ENCODE measurements at places on chromosomes 12 and 14. TPM values are rescaled to one million over a fixed set of nuclear protein-coding genes. Genes with fewer than 3 reads are reported as not detected.

Gene JDP2
- 66.5 TPM for total RNA-seq

Gene EID3
- 9.1 TPM for total RNA-seq

Gene NAV3
- 16.2 TPM for total RNA-seq

Gene ADAM20
- 1.2 TPM for total RNA-seq

Gene NXPH4
- total RNA-seq, result 3.2 TPM

Gene GPR84
- not detected for total RNA-seq

Gene GTF2A1
- total RNA-seq, result 21.6 TPM

- peaks cover 55% of the 10 kb centered on the region for H3K4me1 ChIP-seq
- peak overlapping the region; percentile 92 for H3K27ac ChIP-seq
- no peaks in the 10 kb centered on the region for H3K36me3 ChIP-seq
- DNase-seq, result no peak
- no peak overlapping the region for H3K4me3 ChIP-seq
- H3K27me3 ChIP-seq, result no peaks in the 10 kb centered on the region
Observed at GRCh38 chr14:54686219-54686870, 119.4 kb downstream of the SAMD4A start.

DNA sequence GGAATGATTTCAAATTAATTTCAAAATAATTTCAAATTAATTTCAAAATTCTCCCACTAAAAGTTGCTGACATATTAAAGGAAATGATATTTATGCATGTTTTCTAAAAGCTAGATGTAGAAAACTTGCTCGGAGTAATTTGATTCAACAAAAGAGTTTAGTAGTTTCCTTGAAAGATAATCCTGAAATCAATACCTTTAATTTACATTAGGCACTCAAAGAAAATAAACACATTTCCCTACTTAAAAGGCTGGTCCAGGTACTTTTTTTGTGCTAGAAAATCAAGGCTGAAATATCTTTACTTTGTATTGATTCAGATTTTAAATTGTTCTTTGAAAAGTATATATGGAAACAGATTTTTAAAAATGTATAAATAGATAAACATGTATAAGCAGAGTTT lies 370.5 kb downstream of the RAD51B start:
- H3K4me3 ChIP-seq, result no peak overlapping the region
- no peak overlapping the region for H3K27ac ChIP-seq
- H3K36me3 ChIP-seq, result no peaks in the 10 kb centered on the region
- DNase-seq, result no peak
- no peaks in the 10 kb centered on the region for H3K27me3 ChIP-seq
- H3K4me1 ChIP-seq, result peaks cover 9% of the 10 kb centered on the region

DNA sequence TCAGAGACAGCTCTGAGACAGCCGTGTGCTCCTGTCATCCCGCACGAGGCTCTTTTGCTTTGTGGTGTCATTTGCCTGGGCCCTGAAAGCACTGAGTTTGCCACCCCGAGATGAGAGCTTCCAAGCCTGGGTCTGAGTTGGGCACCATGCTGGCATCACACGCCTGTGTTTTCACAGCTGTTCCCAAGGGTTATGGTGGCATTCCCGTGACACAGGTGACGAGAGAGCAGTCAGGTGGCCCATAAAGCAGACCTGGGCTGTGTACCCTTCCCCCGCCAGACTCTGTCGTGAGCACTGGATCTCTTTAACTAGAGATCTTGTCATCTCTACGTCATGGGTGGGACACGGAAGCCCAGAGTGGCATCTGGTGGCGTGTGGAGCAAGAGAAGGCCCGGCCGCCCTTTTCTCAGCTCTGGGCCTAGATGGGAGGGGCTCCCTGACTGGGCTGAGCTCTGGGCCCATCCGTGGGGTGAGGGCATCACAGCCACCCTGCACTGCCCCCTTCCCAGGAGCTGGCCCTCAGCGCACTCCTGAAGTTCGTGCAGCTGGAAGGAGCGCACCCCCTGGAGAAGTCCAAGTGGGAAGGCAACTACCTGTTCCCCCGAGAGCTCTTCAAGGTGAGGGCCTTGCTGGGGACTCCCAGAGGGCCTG lies 2.6 kb downstream of the NOC4L start:
- H3K27me3 ChIP-seq, result no peaks in the 10 kb centered on the region
- no peak for DNase-seq
- H3K27ac ChIP-seq, result no peak overlapping the region
- H3K36me3 ChIP-seq, result no peaks in the 10 kb centered on the region
- peaks cover 30% of the 10 kb centered on the region for H3K4me1 ChIP-seq
- no peak overlapping the region for H3K4me3 ChIP-seq

GRCh38 chr14:50396631-50397389 lies at the start of gene CDKL1:
Gene CDKL1 (minus strand): TSS chr14:50396881. CDS start chr14:50395868, 1,013 bp downstream.
- H3K4me3 ChIP-seq, result peak within 1 kb of the TSS; percentile 96
- DNase-seq, result peak; percentile 88
- peak within 1 kb of the TSS; percentile 80 for H3K27ac ChIP-seq

DNA sequence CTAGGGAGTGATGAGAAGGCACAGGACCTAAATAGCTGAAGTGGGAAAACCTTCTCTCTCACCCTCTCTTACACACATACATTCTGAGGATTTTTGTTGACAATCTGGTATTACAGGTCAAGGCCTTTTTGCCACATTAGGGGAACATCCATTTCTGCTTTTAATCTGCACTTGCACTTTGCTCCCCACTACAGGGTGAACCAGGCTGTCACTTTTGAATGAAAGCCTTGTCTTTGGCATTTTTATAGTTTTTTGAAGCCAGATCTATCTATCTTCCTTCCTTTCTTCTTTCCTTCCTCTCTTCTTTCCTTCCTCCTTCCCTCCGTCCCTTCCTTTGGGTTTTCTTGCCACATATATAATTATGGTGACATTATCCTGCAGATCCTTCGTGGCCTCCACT lies 165.9 kb upstream of the OTX2 start:
- DNase-seq, result no peak
- H3K27ac ChIP-seq, result no peak overlapping the region
- no peaks in the 10 kb centered on the region for H3K27me3 ChIP-seq
- no peak overlapping the region for H3K4me3 ChIP-seq
- H3K36me3 ChIP-seq, result no peaks in the 10 kb centered on the region

DNA sequence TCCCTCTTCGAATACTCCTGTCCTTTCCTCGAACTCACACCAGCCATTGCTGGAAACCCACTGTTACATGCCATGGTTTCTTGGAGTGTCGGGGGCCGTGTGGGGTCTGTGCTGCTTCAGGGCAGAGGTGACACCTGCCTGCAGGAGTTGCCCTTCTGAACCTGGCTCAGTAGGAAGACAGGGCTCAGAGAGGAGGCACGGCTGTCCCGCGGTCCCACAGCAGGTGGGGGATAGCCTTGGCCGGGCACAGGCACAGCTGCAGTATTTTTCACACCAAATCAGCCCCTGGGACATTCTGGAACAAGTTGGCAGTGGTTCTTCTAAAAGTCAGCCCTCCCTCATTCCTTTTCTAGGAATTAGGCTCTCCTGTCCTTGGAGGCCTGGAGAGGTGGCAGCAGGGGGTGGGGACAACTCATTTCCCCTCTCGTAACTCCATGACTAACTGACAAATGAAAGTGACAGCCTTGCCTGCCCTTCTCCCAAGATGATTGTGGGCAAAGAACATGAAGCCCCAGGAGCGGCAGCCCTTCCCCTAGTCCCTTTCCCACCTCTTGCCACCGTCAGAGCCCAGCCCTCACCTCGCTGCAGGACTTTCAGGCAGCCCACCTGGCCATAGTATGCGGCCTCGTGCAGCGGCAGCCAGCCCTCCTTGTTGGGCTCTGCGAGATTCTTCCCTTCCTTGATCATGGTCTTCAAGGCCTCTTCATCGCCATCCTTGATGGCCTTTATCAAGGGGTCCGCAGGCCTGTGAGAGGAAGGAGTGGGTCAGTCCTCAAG lies 22.4 kb downstream of the ASB2 start:
- no peak for DNase-seq
- no peaks in the 10 kb centered on the region for H3K27me3 ChIP-seq
- peaks cover 5% of the 10 kb centered on the region for H3K4me1 ChIP-seq
- H3K27ac ChIP-seq, result no peak overlapping the region
- H3K36me3 ChIP-seq, result no peaks in the 10 kb centered on the region
- no peak overlapping the region for H3K4me3 ChIP-seq

DNA sequence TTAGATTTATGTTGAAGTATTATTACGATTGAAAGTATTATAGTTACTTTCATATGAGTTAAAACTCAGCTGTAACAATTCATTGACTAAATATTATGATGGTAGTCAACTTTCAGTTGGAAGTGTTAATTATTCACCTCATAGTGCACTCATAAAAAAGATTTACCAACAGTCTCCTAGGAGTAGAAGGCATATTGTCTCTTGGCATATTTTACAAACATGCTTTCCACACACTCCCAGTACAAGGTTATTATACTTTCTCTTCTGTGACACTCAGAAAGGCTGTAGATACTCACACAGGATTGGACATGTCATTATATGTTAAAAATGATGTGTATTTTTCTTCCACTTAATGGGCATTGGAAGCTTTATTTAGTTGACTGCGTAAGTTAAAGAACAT lies 147.1 kb downstream of the NPAS3 start:
- no peak overlapping the region for H3K27ac ChIP-seq
- H3K27me3 ChIP-seq, result no peaks in the 10 kb centered on the region
- no peak overlapping the region for H3K4me3 ChIP-seq
- DNase-seq, result no peak
- no peaks in the 10 kb centered on the region for H3K36me3 ChIP-seq

- DNase-seq, result no peak
- H3K36me3 ChIP-seq, result no peaks in the 10 kb centered on the region
- no peaks in the 10 kb centered on the region for H3K4me1 ChIP-seq
- no peak overlapping the region for H3K4me3 ChIP-seq
Observed at GRCh38 chr12:101604132-101604531, 9.4 kb downstream of the MYBPC1 start.

- H3K27me3 ChIP-seq, result no peaks in the 10 kb centered on the region
- no peak overlapping the region for H3K4me3 ChIP-seq
- no peaks in the 10 kb centered on the region for H3K36me3 ChIP-seq
- H3K27ac ChIP-seq, result no peak overlapping the region
Observed at GRCh38 chr12:18965203-18965602, 164.3 kb upstream of the PLEKHA5 start.

DNA sequence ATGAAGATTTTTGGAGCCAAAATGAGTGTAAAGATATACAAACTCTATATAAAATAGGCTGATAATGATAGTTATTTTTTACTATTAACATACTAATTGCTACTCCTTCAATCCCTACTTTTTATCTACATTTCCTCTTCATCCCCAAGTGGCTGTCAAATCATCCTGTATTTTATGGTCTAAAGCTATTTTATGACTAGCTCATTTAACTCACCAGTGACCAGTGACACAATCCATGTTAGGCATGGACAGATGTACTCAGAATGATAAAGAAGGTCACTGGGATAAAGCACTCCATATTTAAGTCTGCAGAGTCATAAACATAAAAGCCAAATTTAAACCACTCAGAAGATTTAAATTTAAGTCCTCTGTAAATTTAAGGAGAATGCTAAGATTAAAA lies 183.0 kb downstream of the MED13L start:
- H3K27me3 ChIP-seq, result no peaks in the 10 kb centered on the region
- H3K4me3 ChIP-seq, result no peak overlapping the region
- peaks cover 9% of the 10 kb centered on the region for H3K4me1 ChIP-seq
- H3K27ac ChIP-seq, result no peak overlapping the region

- no peak for DNase-seq
- H3K36me3 ChIP-seq, result no peaks in the 10 kb centered on the region
- H3K27me3 ChIP-seq, result no peaks in the 10 kb centered on the region
- no peak overlapping the region for H3K4me3 ChIP-seq
Observed at GRCh38 chr14:101535232-101535631, 26.1 kb upstream of the DIO3 start.

GRCh38 chr12:15698377-15698871 lies 90.8 kb downstream of the EPS8 start:
- no peak overlapping the region for H3K4me3 ChIP-seq
- H3K27ac ChIP-seq, result peak overlapping the region; percentile 64
- H3K27me3 ChIP-seq, result no peaks in the 10 kb centered on the region
- H3K4me1 ChIP-seq, result peaks cover 32% of the 10 kb centered on the region
- no peak for DNase-seq
- no peaks in the 10 kb centered on the region for H3K36me3 ChIP-seq

- no peaks in the 10 kb centered on the region for H3K27me3 ChIP-seq
- no peak overlapping the region for H3K27ac ChIP-seq
- DNase-seq, result no peak
- no peak overlapping the region for H3K4me3 ChIP-seq
Observed at GRCh38 chr12:117466677-117467362, 105.4 kb upstream of the NOS1 start.

DNA sequence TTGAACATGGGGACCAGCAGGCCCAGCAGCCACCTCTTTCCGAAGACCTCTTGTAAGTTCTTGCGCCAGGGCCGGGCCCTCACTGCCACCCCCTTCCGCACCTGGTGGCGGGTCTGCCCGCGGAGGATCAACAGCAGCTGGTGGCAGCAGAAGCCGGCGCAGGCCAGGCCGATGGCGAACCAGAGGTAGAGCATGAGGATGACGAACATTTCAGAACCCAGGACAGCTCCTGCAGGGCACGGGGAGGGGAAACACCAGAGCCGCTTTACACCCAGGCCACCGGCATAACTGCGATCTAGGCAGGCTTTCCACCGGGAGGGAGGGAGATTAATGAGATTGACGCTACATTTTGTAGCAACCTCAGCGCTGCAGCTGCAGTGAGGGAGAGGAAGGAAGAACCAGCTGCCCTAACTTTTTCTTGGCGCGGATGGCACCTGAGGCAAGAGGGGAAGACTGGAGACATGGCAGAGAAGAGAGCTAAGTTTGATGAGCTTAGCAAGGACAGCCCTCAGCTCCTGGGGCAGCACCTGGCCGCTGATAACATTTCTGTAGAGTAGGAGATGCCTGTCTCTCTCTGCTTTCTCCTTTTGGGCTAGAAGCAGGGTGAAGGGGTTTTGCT lies 7.8 kb downstream of the ZDHHC22 start:
- no peak overlapping the region for H3K4me3 ChIP-seq
- H3K36me3 ChIP-seq, result no peaks in the 10 kb centered on the region

GRCh38 chr12:91529829-91530228 lies 347.2 kb upstream of the DCN start:
- no peak for DNase-seq
- no peaks in the 10 kb centered on the region for H3K36me3 ChIP-seq
- no peaks in the 10 kb centered on the region for H3K27me3 ChIP-seq

- no peak overlapping the region for H3K4me3 ChIP-seq
- H3K36me3 ChIP-seq, result no peaks in the 10 kb centered on the region
- H3K27me3 ChIP-seq, result no peaks in the 10 kb centered on the region
- H3K27ac ChIP-seq, result no peak overlapping the region
- no peaks in the 10 kb centered on the region for H3K4me1 ChIP-seq
Observed at GRCh38 chr14:103931422-103931821, 3.2 kb downstream of the TDRD9 start.

DNA sequence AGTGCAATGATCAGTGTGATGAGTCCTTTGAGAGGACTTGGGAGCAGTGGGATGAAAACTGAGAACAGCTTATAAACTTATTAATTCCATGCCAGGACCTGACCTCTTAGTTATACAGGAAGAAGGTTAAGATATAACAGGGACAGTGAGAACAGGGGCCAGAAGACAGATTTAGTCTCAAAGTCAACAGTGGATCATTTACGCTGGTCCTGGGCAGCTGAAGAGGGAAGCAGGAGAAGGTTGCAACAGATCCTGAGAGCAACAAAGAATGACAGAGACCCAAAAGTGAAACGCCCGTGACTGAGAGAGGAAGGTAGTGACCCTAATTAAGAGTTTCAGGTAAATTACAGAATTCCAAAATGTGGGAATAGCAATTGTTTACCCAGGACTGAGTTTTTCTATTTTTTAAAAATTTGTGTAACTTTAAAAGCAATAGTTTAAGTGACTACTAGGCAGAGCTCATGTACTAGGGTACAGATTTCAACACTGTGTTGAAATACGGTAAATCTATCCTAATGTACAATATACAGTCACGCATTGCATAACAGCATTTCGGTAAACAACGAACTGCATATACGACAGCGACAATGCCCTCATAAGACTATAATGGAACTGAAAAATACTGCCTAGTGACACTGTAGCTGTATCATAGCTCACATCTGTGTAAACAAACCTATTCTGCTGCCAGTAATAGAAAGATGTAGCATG lies 77.7 kb upstream of the GNPNAT1 start:
- DNase-seq, result no peak
- no peak overlapping the region for H3K27ac ChIP-seq
- H3K27me3 ChIP-seq, result no peaks in the 10 kb centered on the region

Data from vagina (tissue), 2 donors.